ENCODE measurements at places on chromosomes 7 and 10. TPM values are rescaled to one million over a fixed set of nuclear protein-coding genes. Genes with fewer than 3 reads are reported as not detected.

DNA sequence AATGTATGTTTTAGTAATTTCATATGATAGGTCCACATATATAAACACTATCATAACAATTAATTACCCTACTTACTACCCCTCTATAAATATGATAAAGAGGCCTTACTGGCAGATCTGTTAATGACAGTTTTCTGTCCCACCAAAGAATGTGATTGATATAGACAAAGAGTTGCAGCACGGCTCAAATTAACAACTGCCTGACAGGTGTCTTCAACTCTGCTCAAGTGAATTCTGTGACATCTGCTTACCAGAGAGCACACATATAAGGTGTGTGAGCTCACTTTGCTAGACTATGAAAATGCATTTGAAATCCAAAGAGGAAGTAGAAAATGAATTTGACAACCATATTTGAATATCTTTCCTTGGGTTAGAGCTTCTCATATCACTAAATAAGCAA lies 36.6 kb downstream of the CACNA2D1 start:
- no peaks in the 10 kb centered on the region for H3K36me3 ChIP-seq
- no peak overlapping the region for H3K4me3 ChIP-seq
- H3K27ac ChIP-seq = no peak overlapping the region
- no peak for DNase-seq
- no peaks in the 10 kb centered on the region for H3K4me1 ChIP-seq
- H3K27me3 ChIP-seq = no peaks in the 10 kb centered on the region

DNA sequence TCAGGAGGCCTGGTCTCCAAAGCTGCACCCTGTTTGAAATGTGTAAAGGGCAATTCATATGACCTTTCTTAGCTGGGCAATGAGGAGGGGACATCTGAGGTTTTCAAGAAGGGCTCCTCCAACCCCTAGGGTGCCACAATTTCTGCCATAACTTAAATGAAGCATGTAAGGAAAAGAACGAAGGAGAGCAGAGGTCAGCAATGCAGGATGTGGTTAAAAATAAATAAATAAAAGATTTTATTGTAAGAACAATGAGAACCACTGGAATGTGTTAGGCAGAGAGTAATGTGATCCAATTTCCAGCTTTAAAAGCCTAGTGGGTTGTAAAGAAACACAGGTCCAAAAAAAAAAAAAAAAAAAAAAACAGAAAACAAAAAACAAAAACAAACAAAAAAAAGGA lies 673.1 kb downstream of the TNS3 start:
- DNase-seq = no peak
- H3K36me3 ChIP-seq = no peaks in the 10 kb centered on the region
- H3K27me3 ChIP-seq = no peaks in the 10 kb centered on the region
- no peak overlapping the region for H3K4me3 ChIP-seq
- H3K27ac ChIP-seq = no peak overlapping the region

GRCh38 chr7:151085329-151085690 lies 965 bp upstream of the AGAP3 start:
- no peaks in the 10 kb centered on the region for H3K36me3 ChIP-seq
- H3K4me1 ChIP-seq = peaks cover 56% of the 10 kb centered on the region
- no peak overlapping the region for H3K27ac ChIP-seq
- no peak for DNase-seq
- H3K4me3 ChIP-seq = no peak overlapping the region

- H3K4me3 ChIP-seq = no peak overlapping the region
- no peaks in the 10 kb centered on the region for H3K27me3 ChIP-seq
- no peaks in the 10 kb centered on the region for H3K36me3 ChIP-seq
- no peak overlapping the region for H3K27ac ChIP-seq
Observed at GRCh38 chr10:133557381-133557780, 8.0 kb downstream of the SYCE1 start.

GRCh38 chr7:157738066-157738460 lies 401.3 kb downstream of the DNAJB6 start:
- no peaks in the 10 kb centered on the region for H3K4me1 ChIP-seq
- H3K36me3 ChIP-seq = no peaks in the 10 kb centered on the region
- H3K27me3 ChIP-seq = no peaks in the 10 kb centered on the region
- H3K27ac ChIP-seq = no peak overlapping the region
- no peak for DNase-seq

DNA sequence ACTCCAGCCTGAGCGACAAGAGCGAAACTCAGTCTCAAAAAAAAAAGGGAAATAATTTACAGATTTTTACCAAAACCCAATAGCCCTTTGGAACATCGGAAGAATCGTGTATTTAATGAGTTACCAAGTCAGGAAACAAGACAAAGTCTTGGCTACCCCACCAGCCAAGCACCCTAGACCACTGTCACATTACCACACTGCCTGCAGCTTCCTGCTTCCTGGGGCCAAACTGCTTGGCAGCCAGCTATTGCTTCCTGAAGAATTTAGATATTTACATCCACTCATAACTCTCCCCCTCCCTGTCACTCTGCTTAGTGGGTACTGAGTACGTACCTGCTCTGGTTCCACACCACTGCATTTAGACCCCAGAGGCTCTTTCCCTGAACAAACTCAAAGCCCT lies 14.1 kb upstream of the TNPO3 start:
- no peaks in the 10 kb centered on the region for H3K36me3 ChIP-seq
- no peaks in the 10 kb centered on the region for H3K4me1 ChIP-seq
- no peak for DNase-seq
- no peaks in the 10 kb centered on the region for H3K27me3 ChIP-seq
- no peak overlapping the region for H3K4me3 ChIP-seq

DNA sequence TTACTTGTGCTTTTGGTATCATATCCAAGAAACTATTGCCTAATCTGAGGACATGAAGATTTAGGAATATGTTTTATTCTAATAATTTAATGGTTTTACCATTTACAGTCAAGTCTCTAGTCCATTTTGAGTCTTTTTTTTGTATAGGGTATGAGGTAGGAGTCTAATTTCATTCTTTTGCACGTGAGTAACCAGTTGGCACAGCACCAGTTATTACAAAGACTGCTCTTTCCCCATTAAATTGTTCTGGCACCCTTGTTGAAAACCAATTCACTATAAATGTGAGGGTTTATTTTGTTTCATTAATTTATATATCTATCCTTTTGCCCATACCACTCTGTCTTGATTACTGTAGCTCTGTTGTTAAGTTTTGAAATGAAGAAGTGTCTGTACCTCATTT lies 381.6 kb downstream of the SUGCT start:
- no peaks in the 10 kb centered on the region for H3K36me3 ChIP-seq
- H3K27ac ChIP-seq = no peak overlapping the region
- DNase-seq = no peak

DNA sequence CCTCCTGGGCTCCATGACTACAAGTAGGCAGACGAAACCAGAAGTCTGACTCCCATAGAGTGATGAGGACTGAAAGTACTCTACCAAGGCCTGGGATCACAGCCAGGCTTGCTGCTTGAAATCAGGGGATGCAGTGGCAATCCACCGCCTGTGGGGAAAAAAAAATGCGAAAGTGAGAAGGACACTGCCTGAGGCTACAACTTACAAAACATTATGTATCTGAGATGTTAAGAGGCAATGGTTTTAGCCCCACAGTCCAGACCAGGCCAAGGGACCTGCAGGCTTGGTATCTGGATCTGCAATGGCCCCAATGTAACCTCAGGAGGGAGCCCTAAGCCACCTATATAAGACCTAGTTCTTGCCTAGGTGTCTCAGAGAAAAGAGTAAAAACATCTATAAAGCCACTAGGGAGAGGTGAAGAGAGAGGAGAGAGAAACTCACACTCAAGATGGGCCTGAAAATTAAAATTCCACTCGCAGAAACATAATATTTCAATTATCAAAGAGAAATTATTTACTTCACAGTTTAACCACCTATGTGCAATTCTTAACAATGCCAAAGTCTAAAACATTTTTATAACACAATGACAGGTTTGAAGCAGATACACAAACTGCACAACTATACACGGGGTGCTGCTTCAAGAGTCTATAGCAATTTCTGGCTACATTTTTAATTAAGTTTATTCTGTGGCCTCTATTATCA lies 13.9 kb downstream of the DNAJC1 start:
- H3K4me3 ChIP-seq = no peak overlapping the region
- no peaks in the 10 kb centered on the region for H3K36me3 ChIP-seq
- no peak for DNase-seq
- H3K4me1 ChIP-seq = peaks cover 5% of the 10 kb centered on the region
- no peak overlapping the region for H3K27ac ChIP-seq

GRCh38 chr7:18225067-18225466 lies 197.4 kb upstream of the PRPS1L1 start:
- H3K4me3 ChIP-seq = no peak overlapping the region
- DNase-seq = no peak
- no peak overlapping the region for H3K27ac ChIP-seq
- no peaks in the 10 kb centered on the region for H3K36me3 ChIP-seq

GRCh38 chr10:97157578-97158095 lies 28.1 kb downstream of the SLIT1 start:
- H3K4me3 ChIP-seq = no peak overlapping the region
- no peak for DNase-seq
- H3K4me1 ChIP-seq = no peaks in the 10 kb centered on the region
- no peaks in the 10 kb centered on the region for H3K36me3 ChIP-seq
- no peak overlapping the region for H3K27ac ChIP-seq

GRCh38 chr10:102673236-102673818 lies 29.0 kb downstream of the TRIM8 start:
- H3K4me3 ChIP-seq = no peak overlapping the region
- no peaks in the 10 kb centered on the region for H3K27me3 ChIP-seq
- peak overlapping the region; percentile 57 for H3K27ac ChIP-seq
- peaks cover 66% of the 10 kb centered on the region for H3K4me1 ChIP-seq
- no peak for DNase-seq

GRCh38 chr7:41693150-41693997 lies 9.5 kb downstream of the INHBA start:
- no peak overlapping the region for H3K27ac ChIP-seq
- H3K4me3 ChIP-seq = no peak overlapping the region
- H3K27me3 ChIP-seq = no peaks in the 10 kb centered on the region
- no peak for DNase-seq
- no peaks in the 10 kb centered on the region for H3K36me3 ChIP-seq

DNA sequence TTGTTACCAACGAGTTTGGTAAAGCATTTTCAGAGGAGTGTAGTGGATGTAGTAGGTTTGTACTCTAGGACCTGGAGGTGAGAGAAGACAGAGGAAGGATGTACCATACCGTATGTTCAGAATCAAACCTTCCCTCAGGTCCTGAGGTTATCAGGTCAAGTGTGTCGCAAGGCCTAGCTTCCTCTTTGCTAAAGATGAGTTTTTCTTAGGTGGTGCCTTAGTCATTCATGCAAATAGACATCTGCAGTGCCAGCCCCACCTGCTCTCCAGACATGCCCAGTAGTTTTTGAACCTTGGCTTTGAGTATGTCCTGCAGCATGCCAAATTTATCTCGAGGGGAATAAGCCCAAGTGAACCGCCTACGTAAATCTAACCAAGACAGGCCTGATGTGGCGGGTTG lies 71.3 kb downstream of the HDAC9 start:
- H3K4me3 ChIP-seq = no peak overlapping the region
- no peaks in the 10 kb centered on the region for H3K36me3 ChIP-seq
- no peak for DNase-seq
- H3K4me1 ChIP-seq = no peaks in the 10 kb centered on the region

- H3K27me3 ChIP-seq = no peaks in the 10 kb centered on the region
- no peaks in the 10 kb centered on the region for H3K4me1 ChIP-seq
- no peak overlapping the region for H3K27ac ChIP-seq
- no peaks in the 10 kb centered on the region for H3K36me3 ChIP-seq
Observed at GRCh38 chr7:122070834-122071233, 73.2 kb downstream of the AASS start.

DNA sequence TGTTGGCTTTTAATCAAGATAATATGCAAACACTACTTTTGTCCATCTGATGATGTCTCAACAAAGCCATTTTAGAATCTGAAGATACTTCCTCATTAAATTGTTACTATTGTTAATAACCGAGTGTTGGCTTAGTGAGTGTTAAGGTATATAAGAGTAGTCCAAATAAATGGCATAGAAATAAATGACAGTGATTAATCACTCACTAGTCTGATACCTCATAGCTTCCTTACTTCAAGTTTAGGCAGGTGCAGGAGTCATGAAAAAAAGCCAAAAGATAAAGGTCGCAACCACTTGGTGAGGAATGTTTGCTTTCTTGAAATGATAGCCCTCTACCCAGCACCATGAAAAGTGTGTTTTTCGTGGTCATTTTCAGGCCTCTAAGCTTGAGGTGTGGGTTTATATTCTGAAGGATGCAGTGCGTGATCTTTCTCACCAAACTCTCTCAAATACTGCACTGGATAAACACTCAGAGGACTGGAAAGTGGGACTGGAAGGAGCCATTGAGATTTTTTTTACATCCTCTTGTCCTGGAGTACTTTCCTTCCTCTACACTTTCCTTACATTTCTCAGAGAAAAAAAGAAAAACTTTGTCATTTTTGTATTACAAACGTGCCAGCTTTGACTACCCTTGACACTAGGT lies 138.1 kb downstream of the KIAA1217 start:
- no peak overlapping the region for H3K4me3 ChIP-seq
- H3K27ac ChIP-seq = no peak overlapping the region
- H3K27me3 ChIP-seq = no peaks in the 10 kb centered on the region
- DNase-seq = no peak
- no peaks in the 10 kb centered on the region for H3K4me1 ChIP-seq

DNA sequence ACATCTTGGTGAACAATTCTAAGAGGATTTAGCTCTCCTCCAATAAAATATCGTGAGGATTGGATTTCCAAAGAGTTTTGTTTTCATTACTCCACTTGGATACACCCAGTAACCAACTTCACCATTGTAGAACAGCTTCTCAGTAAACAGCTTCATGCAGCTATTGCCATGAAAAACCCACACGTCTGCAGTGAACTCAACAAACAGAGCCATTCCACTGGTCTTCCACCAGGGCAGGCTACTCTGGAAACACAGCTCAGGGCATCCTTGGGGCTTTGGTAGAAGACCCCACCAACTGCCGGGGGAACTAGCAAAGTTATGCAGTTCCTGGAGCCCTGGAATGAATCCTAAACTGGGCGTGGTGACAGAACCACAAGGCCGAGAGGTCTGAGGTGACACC lies 77.4 kb downstream of the CALN1 start:
- H3K4me1 ChIP-seq = no peaks in the 10 kb centered on the region
- no peaks in the 10 kb centered on the region for H3K36me3 ChIP-seq
- no peak overlapping the region for H3K4me3 ChIP-seq
- no peak overlapping the region for H3K27ac ChIP-seq
- DNase-seq = no peak
- H3K27me3 ChIP-seq = no peaks in the 10 kb centered on the region

DNA sequence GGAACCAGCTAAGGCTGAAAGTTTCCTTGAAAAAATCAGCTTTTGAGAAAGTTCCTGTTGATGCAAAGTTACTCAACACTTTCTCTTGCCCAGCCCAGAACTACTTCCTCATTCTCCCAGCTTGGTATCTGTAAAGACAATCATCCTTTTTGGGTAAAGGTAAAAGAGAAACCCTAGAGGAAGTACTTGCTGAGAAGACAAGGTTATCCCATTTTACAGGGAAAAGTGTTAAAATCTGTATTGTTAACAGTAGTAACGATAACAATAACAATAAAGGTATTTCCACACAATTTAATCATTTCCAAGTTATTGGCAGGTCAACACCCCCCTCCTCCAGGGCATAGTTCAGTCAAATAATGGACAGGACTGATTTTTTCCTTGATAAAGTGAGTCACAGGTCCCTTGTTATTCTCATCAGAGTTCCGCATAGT lies 2.4 kb downstream of the ALOX5 start:
- peaks cover 4% of the 10 kb centered on the region for H3K27me3 ChIP-seq
- H3K36me3 ChIP-seq = no peaks in the 10 kb centered on the region
- H3K4me1 ChIP-seq = peaks cover 20% of the 10 kb centered on the region
- H3K27ac ChIP-seq = no peak overlapping the region
- no peak overlapping the region for H3K4me3 ChIP-seq

TAS2R3 gene
- 8.0 TPM for total RNA-seq

AMPH gene
- total RNA-seq = 0.26 TPM

CRHR2 gene
- total RNA-seq = not detected

DYNC1I1 gene
- not detected for total RNA-seq

SPDYE1 gene
- not detected for total RNA-seq
